ENCODE measurements at places on chromosomes 4 and X.

DNA sequence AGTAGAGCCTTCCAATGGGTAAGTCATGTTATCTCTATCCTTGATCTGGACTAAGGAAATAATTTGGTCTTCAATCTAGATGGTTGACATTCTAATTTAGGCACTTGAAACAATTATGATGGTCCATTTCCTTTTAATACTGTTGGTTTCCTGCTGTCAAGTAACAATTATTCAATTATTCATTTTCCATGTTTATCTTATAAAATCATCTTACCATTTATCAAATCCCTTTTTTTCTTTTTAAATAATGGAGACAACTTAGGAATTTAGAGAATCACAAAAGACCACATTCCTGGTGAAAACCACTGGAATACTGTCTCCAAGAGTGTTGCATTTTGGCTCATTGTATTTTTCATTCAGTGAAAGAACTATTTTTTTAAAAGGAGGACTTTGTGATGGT, 148.7 kb upstream of the CTSO start:
- no peak for DNase-seq

DNA sequence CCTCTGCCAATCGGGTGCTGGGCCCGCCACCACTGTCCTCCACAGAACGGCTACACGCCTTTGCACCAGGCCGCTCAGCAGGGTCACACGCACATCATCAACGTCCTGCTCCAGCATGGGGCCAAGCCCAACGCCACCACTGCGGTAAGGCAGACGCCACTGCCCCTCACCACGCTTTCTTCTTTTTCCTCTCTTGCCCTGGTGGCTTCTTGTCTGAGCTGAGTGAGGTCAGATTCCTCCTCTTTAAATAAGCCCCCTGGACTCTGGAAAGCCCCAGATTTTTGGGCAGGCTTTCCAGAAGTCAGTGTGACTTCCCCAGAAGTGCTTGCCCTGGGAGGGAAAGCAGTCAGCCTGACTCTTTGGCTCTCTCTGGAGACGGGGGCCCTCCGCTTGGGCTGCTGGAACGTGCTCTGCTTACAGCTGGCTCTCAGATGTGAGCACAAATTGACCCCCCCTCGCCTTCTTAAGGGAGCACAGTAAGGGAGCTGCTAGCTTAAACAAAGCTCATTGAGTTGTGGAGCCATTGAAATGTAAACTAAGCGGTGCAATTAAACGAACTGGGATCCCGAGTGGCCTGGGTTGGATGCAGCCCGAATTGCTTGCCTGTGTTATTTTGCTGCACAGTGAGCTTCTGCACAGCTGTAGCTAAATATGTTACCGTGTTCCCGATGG, 243.1 kb downstream of the ANK2 start:
- DNase-seq: no peak

DNA sequence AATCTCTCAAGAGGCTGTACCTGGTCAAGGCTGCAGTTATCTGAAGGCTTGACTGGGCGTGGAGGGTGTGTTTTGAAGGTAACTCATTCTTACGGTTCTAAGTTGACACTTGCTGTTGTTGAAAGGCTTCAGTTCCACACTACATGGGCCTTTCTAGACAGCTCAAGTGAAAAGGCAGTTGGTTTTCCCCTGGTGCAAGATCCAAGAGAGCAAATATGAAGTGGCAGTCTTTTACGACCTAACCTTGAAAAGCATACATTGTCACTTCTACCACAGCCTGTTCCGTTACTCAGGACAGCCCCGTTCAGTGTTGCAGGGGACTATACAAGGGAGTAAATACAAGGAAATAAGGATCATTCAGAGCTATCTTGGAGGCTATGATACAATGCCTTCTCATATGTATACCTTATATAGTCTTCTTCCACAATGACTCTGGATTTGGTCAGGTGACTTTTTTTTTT, 46.2 kb downstream of the PDS5A start:
- no peak for DNase-seq

GRCh38 chr4:94221916-94222315, 14.3 kb downstream of the SMARCAD1 start:
- no peak for DNase-seq

DNA sequence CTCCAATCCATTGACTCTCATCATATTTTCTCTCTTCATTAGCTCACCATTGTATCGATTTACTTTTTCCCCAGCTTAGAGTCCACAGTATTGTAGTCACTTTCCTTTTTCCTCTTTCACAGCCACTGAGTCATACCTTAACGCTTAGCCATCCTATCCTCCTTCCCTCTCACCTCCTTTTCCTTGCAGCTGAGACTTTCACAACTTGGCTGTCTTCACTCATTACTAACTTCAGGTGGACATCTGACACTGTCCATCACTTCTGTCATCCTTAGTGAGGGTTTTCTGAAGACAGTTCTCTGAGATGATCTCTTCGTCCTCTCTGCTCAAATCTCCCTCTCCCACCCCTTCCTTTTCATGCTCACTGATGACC, 70.5 kb upstream of the ESX1 start:
- no peak for DNase-seq

DNA sequence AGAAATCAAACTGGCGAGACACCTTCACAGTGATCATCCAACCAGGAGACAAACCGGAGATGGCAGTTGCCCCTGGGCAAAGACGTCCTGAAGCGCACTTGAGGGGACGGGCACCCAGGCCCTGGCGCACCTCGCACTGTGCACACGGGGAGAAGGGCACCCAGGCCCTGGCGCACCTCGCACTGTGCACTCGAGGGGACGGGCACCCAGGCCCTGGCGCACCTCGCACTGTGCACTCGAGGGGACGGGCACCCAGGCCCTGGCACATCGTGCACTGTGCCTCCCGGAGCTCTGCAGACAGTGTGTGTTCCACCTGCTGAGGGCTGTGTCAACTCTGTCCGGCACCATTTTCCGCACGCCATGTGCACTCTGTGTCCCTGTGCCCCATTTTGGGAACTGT, 34.6 kb upstream of the CPLX1 start:
- no peak for DNase-seq

DNA sequence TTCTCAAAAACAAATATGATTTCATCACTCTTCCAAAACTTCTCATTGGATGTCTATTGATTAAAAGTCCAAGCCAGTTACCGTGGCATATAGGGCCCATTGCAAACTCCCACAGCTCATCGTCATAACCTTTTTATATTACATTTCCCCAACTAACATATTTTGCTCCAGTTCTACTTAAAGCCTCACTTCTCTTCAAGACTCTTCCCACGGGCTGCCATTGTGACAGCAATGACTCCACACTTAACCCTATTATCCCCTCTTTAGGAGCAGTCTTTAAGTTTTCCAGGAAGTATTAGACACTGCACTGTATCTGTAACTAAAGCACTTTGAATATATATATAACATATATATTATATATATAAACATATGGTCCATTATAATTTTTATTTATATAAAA, 44.5 kb downstream of the DTHD1 start:
- DNase-seq: no peak

DNA sequence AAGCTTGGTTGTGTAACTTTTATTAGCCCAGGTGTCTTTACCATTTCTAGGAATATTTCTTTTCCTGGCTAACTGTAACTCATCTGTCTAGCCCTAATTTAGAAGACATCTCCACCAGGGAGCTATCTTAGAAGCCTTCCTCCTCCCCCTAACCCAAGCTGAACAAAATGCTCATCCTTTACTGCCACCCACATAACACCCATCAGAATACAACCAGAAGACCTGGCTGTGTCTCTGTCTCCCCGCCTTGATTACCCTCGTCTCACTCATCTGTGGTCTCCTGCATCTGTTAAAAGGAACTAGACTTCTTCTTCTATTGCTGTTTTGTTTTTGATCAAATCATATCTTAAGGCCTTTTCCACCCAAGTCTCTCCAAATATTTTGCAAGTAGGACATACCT, 4.8 kb upstream of the TMEM154 start:
- no peak for DNase-seq

- no peak for DNase-seq
These were observed 40.1 kb upstream of the SETD7 start for GRCh38 chr4:139596034-139596683.

DNA sequence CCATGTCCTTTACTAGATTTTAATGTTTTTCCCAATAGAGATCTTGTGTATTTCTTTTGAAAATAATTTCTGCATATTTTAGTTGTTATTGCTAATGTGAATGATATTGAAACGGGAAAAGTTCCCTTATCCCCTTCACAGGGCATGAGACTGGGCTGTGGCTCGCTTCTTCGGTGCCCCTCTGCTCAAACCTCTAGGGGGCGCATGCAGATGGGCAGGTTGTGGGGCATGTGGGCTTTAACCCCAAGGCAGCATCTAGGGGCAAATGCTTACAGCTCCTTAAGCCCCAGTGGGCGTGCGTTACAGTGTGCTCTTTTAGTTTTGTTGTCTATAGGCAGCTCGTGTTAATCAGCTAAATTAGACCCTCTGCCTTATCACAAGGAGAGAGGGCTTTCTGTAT, 194.7 kb downstream of the OPHN1 start:
- no peak for DNase-seq

- no peak for DNase-seq
These were observed 187.3 kb upstream of the LEF1 start for GRCh38 chr4:108355902-108356535.

- no peak for DNase-seq
These were observed 40.6 kb upstream of the PRDX4 start for GRCh38 chrX:23626651-23627050.

DNA sequence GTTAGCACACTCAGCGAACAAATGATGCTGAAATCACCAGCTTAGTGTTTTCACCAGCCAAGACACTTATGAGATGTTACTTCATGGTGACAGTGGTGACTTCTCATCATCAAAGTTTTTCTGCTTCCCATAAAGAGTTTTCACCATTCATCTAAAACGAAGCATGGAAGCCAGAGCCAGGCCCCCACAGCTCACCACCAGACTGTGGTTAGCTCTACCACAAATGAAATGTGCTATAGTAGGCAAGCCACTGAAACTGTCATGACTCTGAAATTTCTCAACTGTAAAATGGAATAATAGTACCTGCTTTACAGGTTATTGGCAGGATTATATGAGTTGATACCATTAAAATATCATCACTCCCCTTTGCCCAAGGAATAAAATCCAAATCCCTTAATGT, 56.4 kb upstream of the HHIP start:
- no peak for DNase-seq

DNA sequence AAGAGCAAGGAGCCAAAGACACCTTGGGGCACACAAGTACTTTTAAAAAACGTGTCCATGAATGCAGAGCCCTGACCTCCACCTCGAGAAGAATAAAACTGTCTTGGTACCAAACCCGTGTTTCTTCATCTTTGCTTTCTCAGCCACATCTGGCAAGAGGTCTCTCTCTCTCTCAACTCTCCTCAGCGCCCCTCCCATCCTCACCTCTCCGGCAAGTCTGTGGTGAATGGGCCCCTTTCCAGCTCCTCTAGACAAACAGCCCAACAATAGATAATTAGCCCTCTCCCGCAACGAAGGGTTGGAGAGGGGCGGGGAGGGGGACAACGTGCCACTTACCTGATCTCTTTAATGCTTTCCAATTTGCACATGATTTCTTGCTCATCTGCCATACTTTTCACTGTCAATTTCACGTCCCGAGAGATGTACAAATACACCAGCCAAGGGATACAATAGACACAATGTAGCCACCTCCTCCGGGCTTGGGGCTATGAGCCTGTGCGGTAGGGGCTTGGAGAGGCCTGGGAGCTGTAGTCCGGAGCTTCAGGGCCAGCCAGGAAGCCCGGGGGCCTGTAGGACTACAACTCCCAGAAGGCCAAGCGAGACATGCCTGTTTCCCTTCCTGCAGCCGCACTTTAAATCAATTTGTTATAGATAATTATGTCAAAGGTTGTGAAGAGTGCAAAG, at the start of gene ZC4H2:
TSS of gene ZC4H2 (minus strand) at position 462 of the 684 bp plus-strand sequence. CDS start at position 389, 73 bp downstream.
- DNase-seq: no peak

GRCh38 chrX:46446727-46447378, 98.4 kb downstream of the ZNF674 start:
- peak; percentile 57 for DNase-seq

- DNase-seq: no peak
These were observed 1.1 kb downstream of the SRPX2 start for GRCh38 chrX:100645106-100645505.

GRCh38 chrX:39757971-39758370, 339.8 kb downstream of the BCOR start:
- no peak for DNase-seq

DNA sequence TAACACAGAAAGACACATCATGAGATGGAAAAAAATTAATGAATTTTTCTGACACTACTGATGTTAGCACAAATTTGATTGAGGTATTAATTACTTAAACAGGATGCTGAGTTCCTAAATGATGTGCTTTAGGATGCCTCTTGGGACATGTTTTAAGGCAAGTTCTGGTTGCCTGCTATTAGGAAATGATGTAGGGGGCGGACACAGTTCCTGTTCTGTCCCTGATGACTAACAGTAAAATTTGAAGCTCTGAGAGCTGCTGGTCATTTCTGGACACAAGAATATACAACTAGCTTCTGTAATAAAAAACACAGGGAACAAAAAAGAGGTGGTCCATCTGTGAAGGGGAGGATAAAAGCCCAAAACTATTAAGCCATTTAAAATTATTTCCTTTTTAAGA, 163.2 kb upstream of the ETNPPL start:
- DNase-seq: no peak

GRCh38 chrX:137565318-137565904, 516 bp upstream of the ZIC3 start:
- DNase-seq: no peak

GRCh38 chr4:149264093-149264733, 551.4 kb downstream of the IQCM start:
- DNase-seq: no peak

GRCh38 chr4:139297001-139297410, 4.3 kb upstream of the NAA15 start:
- DNase-seq: no peak

Data from stimulated activated CD8-positive, alpha-beta memory T cell treated with anti-CD3 and anti-CD28 coated beads, Interleukin-7, amount 100 ng/mL, for 1 hour (primary cell).